Transverse colon (tissue), 4 donors: ENCODE measurements at places on chromosomes 2 and 18. TPM values are rescaled to one million over a fixed set of nuclear protein-coding genes. Genes with fewer than 3 reads are reported as not detected.

APCDD1 gene
- total RNA-seq = 6.7 TPM

TDRD15 gene
- total RNA-seq = not detected

SLC9A4 gene
- not detected for total RNA-seq

DNA sequence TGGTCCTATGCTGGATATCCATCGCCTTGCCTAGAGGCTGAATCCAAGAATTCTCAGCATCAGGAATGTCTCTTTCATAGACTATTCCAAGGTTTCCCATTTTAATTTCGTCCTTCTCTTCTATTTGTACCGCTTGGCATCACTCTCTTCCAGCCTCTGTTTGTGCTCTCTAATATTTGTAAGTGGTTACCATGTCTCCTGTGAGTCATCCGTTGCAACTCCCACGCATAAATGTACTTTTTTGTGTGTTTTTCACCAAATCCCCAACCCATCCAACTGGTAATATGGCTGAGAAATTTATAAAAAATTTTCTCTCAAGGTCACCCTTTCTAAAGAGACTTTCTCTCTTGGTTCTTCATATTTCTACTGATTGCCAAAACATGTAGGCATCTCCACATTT is 21.8 kb downstream of the COLEC12 start:
- no peak for DNase-seq
- peak overlapping the region; percentile 54 for H3K27ac ChIP-seq
- no peaks in the 10 kb centered on the region for H3K36me3 ChIP-seq
- H3K27me3 ChIP-seq = no peaks in the 10 kb centered on the region
- H3K4me3 ChIP-seq = no peak overlapping the region
- H3K4me1 ChIP-seq = peaks cover 4% of the 10 kb centered on the region

- H3K4me1 ChIP-seq = no peaks in the 10 kb centered on the region
- no peak overlapping the region for H3K4me3 ChIP-seq
- H3K36me3 ChIP-seq = no peaks in the 10 kb centered on the region
These were observed 54.4 kb upstream of the TANC1 start for GRCh38 chr2:158914066-158914465.

GRCh38 chr18:49273241-49273880 is 187.1 kb downstream of the DYM start:
- H3K4me1 ChIP-seq = peaks cover 14% of the 10 kb centered on the region
- no peaks in the 10 kb centered on the region for H3K27me3 ChIP-seq
- no peak for DNase-seq
- no peak overlapping the region for H3K4me3 ChIP-seq
- peak overlapping the region; percentile 27 for H3K27ac ChIP-seq

UGT1A3 gene
- total RNA-seq = 3.2 TPM

NPPC gene
- total RNA-seq = not detected

GRCh38 chr2:25036221-25036559 is 5.7 kb upstream of the EFR3B start:
- H3K4me3 ChIP-seq = no peak overlapping the region
- DNase-seq = no peak
- no peak overlapping the region for H3K27ac ChIP-seq

DNA sequence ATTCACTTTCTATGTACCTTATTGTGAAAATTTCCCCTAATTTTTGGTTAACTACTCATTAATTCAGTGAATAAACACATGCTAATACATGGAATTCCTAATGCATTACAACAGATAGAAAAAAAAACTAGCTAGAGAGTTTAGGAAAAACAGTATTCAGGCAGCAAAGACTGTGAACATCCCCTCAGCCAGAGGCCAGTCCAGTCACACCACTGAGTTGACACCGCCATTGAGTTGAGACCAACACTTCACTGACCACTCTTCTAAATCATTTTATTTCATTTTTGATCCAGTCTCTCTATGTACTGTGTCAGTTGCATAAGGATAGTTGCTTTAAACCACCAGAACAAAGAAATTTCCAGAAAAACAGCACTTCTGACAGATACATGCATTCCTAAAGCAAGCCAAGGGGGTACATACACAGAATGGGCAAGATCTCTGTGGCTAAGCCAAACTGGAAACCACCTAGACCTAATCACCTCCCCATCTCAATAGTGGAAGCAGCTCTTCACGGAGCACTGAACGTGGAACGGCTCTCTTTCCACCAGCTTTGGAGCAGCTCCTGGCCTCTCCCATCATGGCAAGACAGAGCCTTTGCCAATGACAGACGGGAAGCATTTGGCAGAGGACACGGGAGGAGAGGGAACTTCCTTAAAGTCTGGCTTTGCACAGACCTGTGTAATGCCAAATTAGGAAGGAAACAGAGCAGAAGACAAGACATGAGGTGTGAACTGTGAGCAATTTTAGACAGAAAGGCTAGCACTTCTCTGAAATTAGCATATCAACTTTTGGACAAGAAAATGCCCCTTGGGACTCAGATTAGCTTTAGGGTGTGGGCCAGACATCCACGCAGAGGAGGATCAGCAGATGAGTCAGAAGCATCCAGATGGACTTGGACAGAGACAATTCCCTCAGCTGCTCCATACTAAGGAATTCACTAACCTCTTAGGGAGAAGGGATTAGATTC is 36.4 kb downstream of the CACNB4 start:
- H3K27ac ChIP-seq = no peak overlapping the region
- H3K36me3 ChIP-seq = no peaks in the 10 kb centered on the region

DNA sequence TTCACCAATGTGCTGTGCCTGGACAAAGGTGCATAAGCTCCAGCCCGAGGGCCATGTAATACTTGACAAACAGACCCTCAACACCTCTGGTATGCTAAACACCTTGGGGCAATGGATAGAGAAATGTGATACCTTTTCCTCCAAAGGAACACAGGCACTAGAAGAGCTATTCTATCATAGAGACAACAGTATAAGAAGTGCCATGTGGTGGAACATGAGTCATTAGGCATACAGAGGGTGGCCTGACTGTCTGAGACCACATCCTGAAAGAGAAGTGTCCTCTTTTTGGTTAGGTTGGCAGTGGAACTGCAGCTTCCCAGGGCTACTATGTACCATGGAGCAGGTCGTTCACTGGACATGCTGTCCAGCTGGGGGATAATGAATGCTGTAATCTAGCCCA is 153.9 kb downstream of the INSIG2 start:
- H3K4me1 ChIP-seq = no peaks in the 10 kb centered on the region
- DNase-seq = no peak
- H3K36me3 ChIP-seq = no peaks in the 10 kb centered on the region
- H3K4me3 ChIP-seq = no peak overlapping the region

- H3K4me1 ChIP-seq = peaks cover 6% of the 10 kb centered on the region
These were observed 2.6 kb upstream of the PRLH start for GRCh38 chr2:237563816-237564215.

RABL2A gene
- 17.3 TPM for total RNA-seq

GRCh38 chr2:72031346-72032110 is 116.1 kb downstream of the CYP26B1 start:
- no peaks in the 10 kb centered on the region for H3K27me3 ChIP-seq
- DNase-seq = no peak
- no peak overlapping the region for H3K27ac ChIP-seq
- no peaks in the 10 kb centered on the region for H3K36me3 ChIP-seq
- no peaks in the 10 kb centered on the region for H3K4me1 ChIP-seq
- no peak overlapping the region for H3K4me3 ChIP-seq

DNA sequence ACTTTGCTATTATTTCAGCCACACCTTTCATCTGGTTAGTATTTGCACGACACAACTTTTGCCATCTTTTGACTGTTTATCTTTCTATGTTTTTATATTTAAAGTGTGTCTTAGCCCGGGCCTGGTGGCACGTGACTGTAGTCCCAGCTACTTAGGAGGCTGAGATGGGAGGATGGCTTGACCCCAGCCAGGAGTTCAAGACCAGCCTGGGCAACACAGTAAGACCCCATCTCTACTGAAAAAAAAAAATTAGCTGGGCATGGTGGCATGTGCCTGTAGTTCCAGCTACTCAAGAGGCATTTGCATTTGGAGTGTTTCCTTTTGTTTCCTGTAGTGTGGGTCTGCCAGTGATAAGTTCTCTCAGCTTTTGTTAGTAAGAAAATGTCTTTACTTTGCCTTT is 88.7 kb upstream of the GLI2 start:
- DNase-seq = no peak
- no peaks in the 10 kb centered on the region for H3K4me1 ChIP-seq
- no peak overlapping the region for H3K27ac ChIP-seq

- no peak for DNase-seq
- H3K4me3 ChIP-seq = no peak overlapping the region
- H3K4me1 ChIP-seq = no peaks in the 10 kb centered on the region
- H3K27me3 ChIP-seq = no peaks in the 10 kb centered on the region
- no peak overlapping the region for H3K27ac ChIP-seq
These were observed 207.7 kb upstream of the COL3A1 start for GRCh38 chr2:188766471-188766856.

SLC14A1 gene
- 2.9 TPM for total RNA-seq

GRCh38 chr2:112979731-112980130 is 1.9 kb downstream of the IL36G start:
- H3K36me3 ChIP-seq = no peaks in the 10 kb centered on the region
- DNase-seq = no peak
- peaks cover 7% of the 10 kb centered on the region for H3K27me3 ChIP-seq
- H3K4me3 ChIP-seq = no peak overlapping the region
- no peaks in the 10 kb centered on the region for H3K4me1 ChIP-seq

DNA sequence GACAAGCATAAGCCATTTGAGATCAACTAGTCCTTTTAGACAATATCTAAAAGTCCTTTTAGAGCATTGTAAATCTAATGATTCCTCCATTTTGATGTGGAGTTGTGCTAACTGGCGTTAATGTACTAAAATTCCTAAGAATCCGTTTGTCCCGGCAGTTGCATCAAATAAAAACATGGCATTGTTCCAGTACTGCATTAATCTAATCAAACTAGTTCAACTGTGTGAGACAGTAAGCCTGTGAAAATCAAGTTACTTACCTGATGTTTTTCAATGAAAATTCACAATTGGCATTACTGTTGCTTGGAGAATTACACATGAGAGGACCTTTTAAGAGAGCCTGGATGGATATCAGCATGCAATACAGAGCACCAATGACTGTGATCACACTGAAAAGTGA is 13.3 kb downstream of the TM4SF20 start:
- H3K27me3 ChIP-seq = no peaks in the 10 kb centered on the region
- no peak overlapping the region for H3K4me3 ChIP-seq
- H3K27ac ChIP-seq = no peak overlapping the region
- no peaks in the 10 kb centered on the region for H3K4me1 ChIP-seq
- no peak for DNase-seq

REG3A gene
- total RNA-seq = not detected

DNA sequence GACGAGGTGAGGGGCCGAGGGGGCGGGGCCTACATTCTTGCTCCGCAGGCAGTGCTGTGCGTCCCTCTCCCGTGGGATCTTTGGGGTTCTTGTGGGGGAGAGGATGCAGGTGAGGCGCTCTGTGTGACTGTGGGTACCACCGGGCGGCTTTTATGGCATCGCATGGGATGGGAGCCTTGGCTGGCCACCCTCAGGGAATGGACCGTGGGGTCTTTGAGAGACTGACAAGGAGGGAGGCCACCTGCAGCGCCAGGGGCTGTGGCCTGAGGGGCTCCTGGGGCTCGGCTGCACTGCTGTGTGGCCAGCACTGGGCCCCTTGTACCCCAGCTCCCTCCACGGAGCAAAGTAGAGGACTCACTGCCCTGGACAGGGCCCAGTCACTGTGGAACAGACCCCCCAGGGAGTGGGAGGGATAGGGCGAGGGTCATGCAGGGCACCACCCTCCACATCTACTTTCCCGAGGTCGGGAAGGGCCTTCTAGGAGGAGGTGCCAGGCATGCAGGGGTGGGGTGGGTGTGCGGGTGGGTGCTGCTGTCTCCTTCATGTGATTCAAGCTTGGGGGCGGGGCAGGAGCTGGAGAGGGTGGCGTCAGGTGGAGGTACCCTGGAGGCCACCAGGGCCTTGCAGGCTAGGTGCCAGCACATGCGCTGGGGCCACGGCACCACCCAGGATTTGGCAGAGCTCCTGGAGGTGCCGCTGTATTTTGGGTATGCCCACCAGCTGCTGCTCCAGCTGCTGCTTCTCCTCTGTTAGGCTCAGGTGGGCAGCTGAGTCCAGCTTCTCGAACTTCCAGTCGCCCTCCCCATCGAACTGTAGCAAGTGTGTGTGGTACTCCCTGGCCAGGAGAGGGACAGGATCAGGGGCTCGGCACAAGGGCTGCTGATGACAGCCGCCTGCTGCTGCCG is 1072.4 kb downstream of the RPIA start:
- H3K4me1 ChIP-seq = no peaks in the 10 kb centered on the region
- no peak overlapping the region for H3K4me3 ChIP-seq
- peaks cover 35% of the 10 kb centered on the region for H3K27me3 ChIP-seq
- H3K27ac ChIP-seq = no peak overlapping the region
- DNase-seq = no peak
- H3K36me3 ChIP-seq = no peaks in the 10 kb centered on the region

- no peaks in the 10 kb centered on the region for H3K36me3 ChIP-seq
- H3K4me3 ChIP-seq = no peak overlapping the region
- H3K4me1 ChIP-seq = no peaks in the 10 kb centered on the region
- no peak overlapping the region for H3K27ac ChIP-seq
- no peaks in the 10 kb centered on the region for H3K27me3 ChIP-seq
- DNase-seq = no peak
These were observed 90.9 kb downstream of the HS1BP3 start for GRCh38 chr2:20560011-20560410.

EVX2 gene
- total RNA-seq = not detected

LRRC30 gene
- total RNA-seq = not detected

GRCh38 chr18:74097803-74098202 is 49.8 kb downstream of the FBXO15 start:
- H3K4me3 ChIP-seq = no peak overlapping the region
- DNase-seq = no peak
- H3K27me3 ChIP-seq = no peaks in the 10 kb centered on the region
- no peak overlapping the region for H3K27ac ChIP-seq

ASTL gene
- not detected for total RNA-seq

ZNF521 gene
- 6.4 TPM for total RNA-seq

- no peak overlapping the region for H3K4me3 ChIP-seq
- H3K27me3 ChIP-seq = no peaks in the 10 kb centered on the region
- H3K27ac ChIP-seq = no peak overlapping the region
- H3K4me1 ChIP-seq = peaks cover 12% of the 10 kb centered on the region
- H3K36me3 ChIP-seq = no peaks in the 10 kb centered on the region
These were observed 4.3 kb downstream of the SMYD5 start for GRCh38 chr2:73218298-73218697.

- no peak for DNase-seq
- no peaks in the 10 kb centered on the region for H3K4me1 ChIP-seq
- no peaks in the 10 kb centered on the region for H3K36me3 ChIP-seq
- no peaks in the 10 kb centered on the region for H3K27me3 ChIP-seq
- no peak overlapping the region for H3K4me3 ChIP-seq
These were observed 616.7 kb downstream of the TDRD15 start for GRCh38 chr2:21740484-21740883.

- DNase-seq = no peak
- H3K4me3 ChIP-seq = no peak overlapping the region
- H3K27ac ChIP-seq = no peak overlapping the region
- H3K27me3 ChIP-seq = no peaks in the 10 kb centered on the region
These were observed 7.8 kb upstream of the GAL3ST2 start for GRCh38 chr2:241768850-241769249.

CRYGD gene
- not detected for total RNA-seq
